T-helper 1 cell (primary cell): ENCODE measurements at places on chromosomes 4 and X.

GRCh38 chr4:185716141-185716551, 95.8 kb downstream of the SORBS2 start:
- DNase-seq: no peak

GRCh38 chr4:94357624-94358023, 15.0 kb upstream of the HPGDS start:
- DNase-seq: no peak

DNA sequence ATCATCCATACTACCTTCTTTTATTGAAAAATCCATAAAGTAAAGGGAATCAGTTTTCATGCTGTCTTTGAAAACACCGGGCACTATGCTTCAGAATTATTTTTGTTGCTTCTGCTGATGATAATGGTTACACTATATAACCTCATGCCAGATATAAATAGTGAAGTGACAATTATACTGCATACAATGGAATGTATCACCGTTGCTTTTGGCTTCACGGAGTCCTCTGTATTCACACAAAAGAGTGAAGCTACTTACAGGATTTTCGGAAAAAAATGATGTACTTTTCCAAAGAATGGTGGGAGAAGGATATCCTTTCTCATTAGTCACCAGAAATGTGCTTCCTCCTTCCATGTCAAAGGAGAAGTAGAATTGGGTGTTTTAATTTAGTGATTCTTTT, 159.1 kb upstream of the PITX2 start:
- DNase-seq: no peak

DNA sequence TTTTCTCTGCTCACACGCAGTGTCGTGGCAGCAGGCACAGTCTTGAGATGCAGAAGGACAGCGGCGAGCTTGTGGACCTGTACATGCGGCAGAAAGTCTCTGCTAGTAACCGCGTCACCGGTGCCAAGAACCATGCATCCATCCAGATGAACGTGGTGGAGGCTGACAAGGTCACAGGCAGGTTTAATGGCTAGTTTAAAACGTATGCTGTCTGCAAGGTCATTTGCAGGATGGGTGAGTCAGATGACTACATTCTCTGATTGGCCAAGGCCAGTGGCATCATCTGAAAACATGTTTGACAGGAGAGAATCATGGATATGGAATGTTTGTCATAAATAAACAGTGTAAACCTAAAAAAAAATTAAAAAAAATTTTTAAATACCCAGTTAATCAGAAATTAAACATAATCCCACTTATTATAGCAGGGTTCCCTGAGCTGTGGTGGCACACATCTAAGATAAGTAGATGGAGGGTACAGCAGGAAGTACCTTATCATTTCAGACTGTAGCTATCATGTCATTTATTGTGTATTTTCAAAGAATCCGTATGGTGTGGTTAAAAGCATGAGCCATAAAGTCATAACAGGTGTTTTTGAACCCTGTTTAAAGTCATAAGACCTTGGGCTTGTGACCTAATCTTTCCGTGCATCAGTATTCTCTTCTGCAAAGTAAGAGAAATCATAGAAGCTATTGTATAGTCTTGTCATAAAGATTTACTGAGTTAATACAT, 7.5 kb upstream of the BMP2K start:
- DNase-seq: no peak

DNA sequence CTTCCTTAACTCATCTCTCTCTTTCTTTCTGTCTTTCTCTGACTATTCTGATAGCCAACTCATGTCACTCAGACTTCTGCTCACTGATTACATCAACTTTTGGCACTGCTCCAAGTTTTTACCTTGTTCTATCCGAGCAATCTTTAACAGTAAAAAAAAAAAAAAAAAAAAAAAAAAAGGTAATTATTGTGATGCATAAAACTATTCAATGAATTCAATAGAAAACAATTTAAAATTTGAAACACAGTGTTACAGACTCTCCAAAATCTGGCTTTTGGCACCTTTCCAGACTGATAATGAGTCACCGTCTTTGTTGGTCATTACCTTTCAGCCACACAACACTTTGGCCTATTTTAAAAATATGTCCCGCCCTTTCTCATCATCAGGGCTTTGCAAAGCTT, 229.5 kb downstream of the GALNTL6 start:
- no peak for DNase-seq

- no peak for DNase-seq
Observed at GRCh38 chr4:39657465-39657864, 18.8 kb upstream of the SMIM14 start.

DNA sequence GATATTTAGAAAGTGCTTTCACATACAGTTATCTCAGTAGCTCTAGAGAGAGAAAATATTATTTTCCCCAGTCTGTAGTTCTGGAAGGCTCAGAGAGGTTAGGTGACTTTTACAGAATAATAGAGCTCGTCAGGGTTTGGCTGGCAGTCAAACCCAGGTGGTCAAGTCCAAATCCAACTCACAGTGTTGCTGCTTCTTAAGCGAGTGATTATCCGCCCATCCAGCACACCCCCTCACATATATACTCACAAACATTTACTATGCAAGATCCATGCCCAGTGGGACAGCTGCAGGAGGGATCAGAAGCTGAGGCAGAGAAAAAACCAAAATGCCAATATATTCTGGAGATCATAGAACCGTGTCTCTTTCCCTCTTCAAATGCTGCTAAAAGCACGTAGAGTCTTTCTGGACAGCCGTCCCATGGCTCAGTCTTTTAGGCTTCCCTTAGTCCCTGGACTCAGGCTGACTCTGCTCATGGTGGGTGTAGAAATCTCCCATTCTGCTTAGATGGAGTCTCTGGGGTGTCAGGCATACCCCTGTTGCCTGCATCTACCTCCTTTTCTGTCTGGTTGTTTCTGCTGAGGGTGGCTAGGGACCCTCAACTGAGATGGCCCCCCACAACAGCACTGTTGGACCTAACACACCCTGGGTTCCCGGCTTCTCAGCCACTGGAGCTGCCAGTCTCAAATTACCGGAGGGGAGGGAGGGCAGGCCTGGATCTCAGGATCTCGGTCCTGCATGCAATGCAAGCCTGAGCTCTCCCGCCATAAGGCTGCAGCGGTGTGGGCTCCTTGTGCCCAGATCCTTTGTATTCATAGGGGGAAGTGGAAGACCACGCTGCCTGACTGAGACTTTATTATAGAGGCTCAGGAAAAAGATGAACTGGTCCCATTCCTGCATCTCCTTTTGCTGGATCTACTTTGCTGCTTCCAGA, at the start of gene CHRNA9:
Gene CHRNA9 (plus strand): TSS at position 743 of the 934 bp plus-strand sequence. CDS start 135 bp downstream, at position 878.
- no peak for DNase-seq

DNA sequence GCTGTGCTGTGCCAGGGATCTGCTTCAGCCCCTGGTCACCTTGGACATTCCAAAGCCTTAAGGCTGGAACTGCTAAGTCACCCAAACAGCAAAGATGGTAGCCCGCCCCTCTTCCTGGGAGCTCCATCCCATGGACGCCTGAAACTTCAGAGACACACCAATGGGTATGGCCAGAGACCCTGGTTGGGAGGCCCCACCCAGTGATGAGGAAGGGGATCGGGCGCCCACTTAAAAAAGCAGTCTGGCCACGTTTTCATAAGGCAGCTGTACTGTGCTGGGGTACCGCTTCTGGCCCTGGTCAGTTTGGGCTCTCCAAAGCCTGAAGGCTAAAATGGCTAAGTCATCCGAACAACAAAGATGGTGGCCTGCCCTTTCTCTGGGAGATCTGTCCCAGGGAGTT, 9.4 kb upstream of the TMSB15C start:
- no peak for DNase-seq

GRCh38 chr4:62683799-62684566, 1483.9 kb downstream of the ADGRL3 start:
- DNase-seq: no peak

- peak; percentile 35 for DNase-seq
Observed at GRCh38 chrX:13387666-13388494, 68.0 kb upstream of the ATXN3L start.

GRCh38 chr4:152981278-152981677, 45.2 kb downstream of the FHDC1 start:
- DNase-seq: no peak

GRCh38 chrX:107324493-107325310, 118.3 kb downstream of the DNAAF6 start:
- DNase-seq: no peak
